Stimulated activated CD4-positive, alpha-beta T cell treated with anti-CD3 and anti-CD28 coated beads, Interleukin-2, amount 100 ng/mL, for 4 hours (primary cell): ENCODE measurements at places on chromosomes 5 and 9.

- DNase-seq = no peak
These were observed 997 bp downstream of the AUH start for GRCh38 chr9:91360551-91361290.

DNA sequence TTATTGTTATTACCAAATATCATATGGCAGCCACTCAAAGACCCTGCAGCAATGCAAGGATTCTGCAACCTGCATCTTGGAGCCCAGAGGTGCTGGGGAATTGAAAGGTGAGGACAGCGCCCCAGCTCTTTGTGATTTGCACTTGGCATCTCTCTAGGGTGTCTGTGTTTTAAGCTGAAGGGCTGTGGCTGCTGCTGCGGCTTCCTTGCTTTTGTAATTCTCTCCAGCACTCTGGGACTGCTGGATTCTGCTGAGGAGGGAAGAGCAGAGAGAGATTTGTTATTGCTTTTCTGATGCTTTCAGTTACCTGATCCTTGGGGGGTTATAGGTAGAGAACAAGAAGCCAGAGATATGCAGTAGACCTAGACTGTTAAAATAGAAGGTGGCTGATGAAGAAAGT lies 562.4 kb downstream of the EBF1 start:
- DNase-seq = no peak

- no peak for DNase-seq
These were observed 219.4 kb downstream of the FBN2 start for GRCh38 chr5:128318691-128319090.

GRCh38 chr5:137218471-137218870 lies 280.7 kb downstream of the SPOCK1 start:
- no peak for DNase-seq

- no peak for DNase-seq
These were observed 47.0 kb downstream of the GPR107 start for GRCh38 chr9:130100681-130101080.

DNA sequence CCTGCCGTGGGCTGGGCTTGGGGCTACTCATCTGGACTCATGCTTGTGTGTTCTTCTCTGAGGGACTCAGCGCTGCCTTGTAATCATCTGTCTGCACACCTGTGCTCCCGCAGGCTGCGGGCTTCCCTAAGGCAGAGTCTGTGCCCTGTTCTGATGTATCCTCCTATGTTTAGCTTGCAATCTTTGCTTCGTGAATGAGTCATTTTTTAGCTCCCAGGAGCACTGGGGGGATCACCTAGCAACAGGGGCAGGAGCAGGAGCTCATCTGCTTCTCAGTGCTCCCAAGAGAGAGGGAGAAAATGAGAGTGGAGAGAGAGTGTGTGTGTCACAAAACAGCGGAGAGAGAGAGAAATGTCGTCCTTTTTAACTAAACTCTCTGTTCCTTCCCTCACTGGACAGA lies 202.4 kb upstream of the ZNF618 start:
- no peak for DNase-seq

GRCh38 chr5:2466966-2467365 lies 284.5 kb downstream of the IRX2 start:
- no peak for DNase-seq

- DNase-seq = no peak
These were observed 17.3 kb downstream of the RNF130 start for GRCh38 chr5:180054226-180054625.

DNA sequence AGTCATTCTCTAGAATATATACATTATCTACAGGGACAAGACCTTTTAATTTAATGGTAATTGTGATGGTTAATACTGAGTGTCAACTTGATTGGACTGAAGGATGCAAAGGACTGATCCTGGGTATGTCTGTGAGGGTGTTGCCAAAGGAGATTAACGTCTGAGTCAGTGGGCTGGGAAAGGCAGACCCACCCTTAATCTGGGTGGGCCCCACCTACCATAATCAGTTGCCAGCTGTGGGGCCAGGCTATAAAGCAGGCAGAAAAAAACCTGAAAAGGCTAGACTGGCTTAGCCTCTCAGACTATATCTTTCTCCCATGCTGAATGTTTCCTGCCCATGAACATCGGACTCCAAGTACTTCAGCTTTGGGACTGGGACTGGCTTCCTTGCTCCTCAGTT lies 112.2 kb upstream of the SMC2 start:
- DNase-seq = no peak

DNA sequence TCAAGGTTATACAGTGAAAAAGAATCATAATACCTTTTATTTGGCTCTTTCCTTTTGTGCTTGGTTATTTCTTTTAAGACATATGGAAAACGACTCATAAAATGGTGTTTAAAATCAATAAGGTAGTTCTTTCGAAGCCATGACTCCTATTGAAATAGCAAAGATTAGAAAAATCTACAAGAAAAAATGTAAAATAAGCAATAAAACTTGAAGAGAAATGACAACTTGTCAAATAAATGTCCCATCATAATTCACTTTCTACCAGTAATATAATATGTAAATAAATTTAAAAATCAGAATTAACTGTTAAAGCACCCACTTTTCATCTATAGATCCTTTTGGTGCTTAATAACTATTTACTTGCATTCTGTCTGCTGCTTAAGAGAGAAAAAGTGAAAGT lies 12.5 kb downstream of the TEX10 start:
- no peak for DNase-seq

- no peak for DNase-seq
These were observed 569.8 kb downstream of the TLE1 start for GRCh38 chr9:81119591-81119990.

GRCh38 chr5:10073441-10074104 lies 176.1 kb downstream of the ATPSCKMT start:
- DNase-seq = no peak

GRCh38 chr9:80931163-80931562 lies 758.2 kb downstream of the TLE1 start:
- DNase-seq = no peak

- DNase-seq = no peak
These were observed 687.1 kb downstream of the TLE1 start for GRCh38 chr9:81002242-81002641.

- DNase-seq = no peak
These were observed 77.4 kb downstream of the C7 start for GRCh38 chr5:40986666-40987065.

DNA sequence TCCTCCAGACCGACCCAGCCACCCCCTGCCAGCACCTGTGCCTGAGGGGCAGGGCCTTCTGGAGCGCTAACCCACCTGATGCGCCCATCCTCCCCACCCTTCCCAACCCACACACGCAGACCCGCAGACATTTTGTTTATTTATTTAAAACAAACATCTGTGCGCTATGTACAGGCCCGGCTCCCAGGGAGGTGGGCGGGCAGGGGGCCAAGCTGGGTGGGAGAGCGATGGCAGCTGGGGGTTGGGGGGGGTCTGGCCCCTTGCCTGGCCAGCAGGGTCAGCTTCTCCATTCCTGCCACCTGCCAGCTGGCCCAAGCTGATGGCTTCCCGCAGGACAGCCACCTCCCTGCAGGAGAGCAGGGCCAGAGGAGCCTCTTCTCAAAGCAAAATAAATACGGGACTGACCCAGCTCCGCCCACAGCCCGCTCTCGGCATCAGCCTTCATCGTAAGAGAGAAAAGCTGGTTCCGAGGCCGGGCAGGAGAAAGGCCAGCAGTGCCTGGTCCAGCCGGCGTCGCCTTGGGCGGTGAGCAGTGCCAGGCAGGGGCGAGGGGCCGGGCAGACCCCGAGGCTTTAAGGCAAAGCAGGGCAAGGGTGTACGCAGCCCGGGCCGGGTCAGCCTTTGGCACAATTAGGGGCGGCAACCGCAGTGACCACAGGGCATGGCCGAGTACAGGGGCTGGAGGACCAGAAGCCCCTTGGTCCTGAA lies 10.9 kb upstream of the CLIC3 start:
- no peak for DNase-seq

- DNase-seq = no peak
These were observed 57.2 kb downstream of the ITGA1 start for GRCh38 chr5:52844885-52845284.

DNA sequence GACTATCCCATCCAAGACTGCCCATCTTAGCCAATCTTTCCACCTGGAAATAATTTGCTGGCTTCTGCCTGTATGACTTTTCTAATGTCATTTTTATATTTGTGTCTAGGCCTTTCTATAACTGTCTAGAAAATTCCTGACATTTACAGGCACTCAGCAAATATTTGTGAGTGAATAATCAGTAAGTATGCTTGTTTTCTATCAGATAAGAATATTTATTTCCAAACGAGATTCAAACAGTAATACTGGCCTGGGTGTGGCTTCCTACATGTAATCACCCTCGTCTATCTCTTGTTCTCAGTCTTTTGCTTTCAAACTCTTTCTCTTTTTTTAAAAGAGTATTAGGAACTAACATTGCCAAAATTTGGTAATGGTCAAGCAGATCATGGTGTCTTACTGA lies 466.2 kb downstream of the RAB3C start:
- no peak for DNase-seq

DNA sequence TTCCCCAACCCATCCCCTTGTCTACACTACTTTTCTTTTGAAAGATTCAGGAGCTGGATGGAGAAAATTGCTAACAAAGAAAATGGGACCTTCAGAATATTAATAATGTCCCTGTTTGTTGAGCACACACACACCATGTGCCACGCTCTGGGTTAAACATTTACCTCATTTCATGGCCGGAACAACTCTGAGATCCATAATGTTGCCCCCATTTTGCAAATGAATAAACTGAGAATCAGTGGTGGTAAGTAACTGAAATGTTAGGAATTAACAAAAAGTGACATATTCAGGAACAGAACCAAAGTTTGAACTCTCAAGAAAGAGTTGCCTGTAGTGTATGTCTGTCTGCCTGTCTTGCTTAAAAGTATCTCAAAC lies 51.4 kb upstream of the SMAD5 start:
- no peak for DNase-seq

GRCh38 chr5:98839469-98840383 lies 66.3 kb downstream of the RGMB start:
- no peak for DNase-seq

DNA sequence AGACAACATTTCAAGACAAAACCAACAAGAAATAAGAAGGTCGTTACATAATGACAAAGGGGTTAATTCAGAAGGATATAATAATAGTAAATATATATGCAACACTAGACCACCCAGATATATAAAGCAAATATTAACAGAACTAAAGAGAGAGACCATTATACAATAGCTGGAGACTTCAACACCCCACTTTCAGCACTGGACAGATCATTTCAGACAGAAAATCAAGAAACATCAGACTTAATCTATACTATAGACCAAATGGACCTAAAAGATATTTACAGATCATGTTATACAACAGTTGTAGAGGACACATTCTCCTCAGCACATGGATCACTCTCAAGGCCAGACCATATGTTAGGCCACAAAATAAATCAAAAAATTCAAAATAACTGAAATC lies 26.8 kb downstream of the CERT1 start:
- no peak for DNase-seq

- DNase-seq = no peak
These were observed 69.1 kb downstream of the GPR21 start for GRCh38 chr9:123102375-123103113.

DNA sequence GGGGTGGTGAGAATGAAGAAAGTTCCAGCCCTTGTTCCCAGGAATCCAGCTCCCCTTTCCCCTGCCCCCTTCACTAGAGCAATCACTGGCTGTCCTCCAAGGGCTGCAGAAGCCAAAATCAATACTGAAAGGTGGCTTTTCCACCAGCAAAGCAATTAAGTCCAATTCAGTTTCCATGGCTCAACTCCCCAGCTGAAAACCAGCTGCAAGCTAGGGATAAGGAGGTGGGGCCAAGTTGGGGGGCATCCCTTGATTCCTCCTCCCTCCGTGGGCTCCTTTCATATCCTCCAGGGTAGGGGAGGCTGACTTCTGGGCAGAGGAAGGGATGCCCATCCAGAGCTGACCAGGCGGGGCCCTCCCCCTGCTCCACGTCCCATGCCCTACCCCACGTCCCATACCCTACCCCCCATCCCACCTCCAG lies 22.7 kb downstream of the CAMK2A start:
- DNase-seq = no peak

DNA sequence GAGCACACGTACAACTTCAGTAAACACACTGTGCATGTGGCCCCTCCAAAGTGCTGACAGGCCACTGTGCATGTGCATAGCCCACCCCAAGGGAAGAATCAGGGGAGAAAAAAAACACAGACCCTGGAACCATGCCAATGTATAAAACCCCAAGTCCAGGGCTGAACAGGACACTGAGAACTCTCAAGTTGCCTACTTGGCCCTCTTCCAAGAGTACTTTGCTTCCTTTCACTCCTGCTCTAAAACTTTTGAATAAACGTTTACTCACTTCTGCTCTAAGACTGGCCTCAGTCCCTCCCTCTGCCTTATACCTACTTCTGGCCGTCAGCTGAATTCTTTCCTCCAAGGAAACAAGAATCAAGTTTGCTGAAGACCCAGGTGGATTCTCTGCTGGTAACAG lies 77.7 kb upstream of the NFIB start:
- DNase-seq = no peak

GRCh38 chr5:143573568-143574170 lies 170.2 kb upstream of the NR3C1 start:
- DNase-seq = no peak

DNA sequence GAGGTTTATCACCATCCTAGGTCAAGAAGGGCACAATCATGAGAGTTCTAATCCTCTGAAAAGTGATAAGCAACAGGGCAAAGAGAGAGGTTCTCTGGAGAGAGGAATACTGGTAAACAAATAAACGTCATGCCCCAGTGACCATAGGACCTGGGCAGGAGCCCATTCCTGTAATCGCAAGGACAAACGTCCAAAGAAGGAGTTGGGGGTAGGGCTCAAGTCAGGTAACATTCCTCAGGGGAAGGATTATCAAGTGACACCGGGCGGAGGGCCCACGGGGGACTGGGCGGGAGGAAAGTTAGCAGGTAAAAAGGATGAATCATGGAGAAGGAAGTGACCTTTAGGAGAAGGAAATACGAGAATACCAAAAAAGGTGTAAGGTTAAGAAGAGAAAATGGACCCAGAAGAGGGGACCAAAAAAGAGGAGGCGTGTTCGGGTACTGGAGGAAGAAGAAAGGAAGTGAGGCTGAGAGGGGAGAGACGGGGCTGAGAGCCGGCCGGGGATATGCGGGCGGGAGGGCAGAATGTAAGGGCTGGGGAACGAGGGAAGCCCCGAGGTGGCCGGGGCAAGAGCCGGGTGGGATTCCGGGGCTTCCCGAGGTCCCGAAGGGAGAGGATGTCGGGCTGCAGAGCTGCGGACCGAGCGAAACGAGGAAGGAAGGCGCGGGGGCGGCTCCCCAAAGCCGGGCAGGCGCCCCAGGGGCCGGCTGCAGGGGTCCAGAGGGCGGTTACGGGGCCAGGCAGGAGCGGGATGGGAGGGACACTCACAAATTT lies 583 bp downstream of the DIAPH1 start:
- DNase-seq = no peak

- no peak for DNase-seq
These were observed 500.0 kb downstream of the PTPRD start for GRCh38 chr9:10112798-10113197.

DNA sequence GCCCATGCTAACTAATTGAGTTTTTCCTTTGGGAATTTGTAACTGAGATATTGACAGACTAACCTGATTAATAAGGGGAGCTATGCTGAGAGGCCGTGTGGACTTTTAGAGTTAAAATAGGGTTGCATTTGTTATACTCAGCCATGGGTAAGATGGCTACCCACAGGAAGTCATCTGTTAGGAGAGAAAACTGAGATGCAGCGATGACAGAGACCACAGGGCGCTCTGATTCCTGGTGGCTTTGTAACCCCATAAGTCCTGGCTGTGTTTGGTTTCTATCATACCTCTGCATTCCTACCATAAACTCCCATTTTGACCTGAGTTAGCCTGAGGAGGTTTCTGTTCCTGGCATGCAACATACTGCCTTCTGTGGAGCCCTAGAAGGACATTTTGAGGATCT lies 19.5 kb upstream of the PANK3 start:
- no peak for DNase-seq
